ENCODE measurements at places on chromosomes 16 and 17. TPM values are rescaled to one million over a fixed set of nuclear protein-coding genes. Genes with fewer than 3 reads are reported as not detected.

Gene CDH1
- 0.64 TPM for total RNA-seq

Gene KLHDC4
- 93.7 TPM for total RNA-seq

Gene PRAC2
- not detected for total RNA-seq

Gene TNFSF13
- 2.2 TPM for total RNA-seq

Gene HOXB2
- total RNA-seq: 32.8 TPM

Gene SBK1
- 0.80 TPM for total RNA-seq

Gene TNFAIP1
- total RNA-seq: 39.9 TPM

Gene CENPN
- 67.8 TPM for total RNA-seq

Gene CENPX
- total RNA-seq: 109 TPM

Gene HCRT
- total RNA-seq: not detected

Gene ACSM3
- 2.9 TPM for total RNA-seq

Gene ANKRD40
- total RNA-seq: 47.0 TPM

Gene PRRT2
- 1.3 TPM for total RNA-seq

Gene CRYBA1
- total RNA-seq: not detected

Gene KRTAP4-6
- total RNA-seq: not detected

Gene CLEC19A
- total RNA-seq: not detected

Gene SOCS3
- 75.4 TPM for total RNA-seq

Gene RSL1D1
- 345 TPM for total RNA-seq

Gene MT1H
- total RNA-seq: not detected

Gene HAP1
- total RNA-seq: not detected

Gene SPATA22
- not detected for total RNA-seq

Gene GPR142
- not detected for total RNA-seq

Gene NECAB2
- not detected for total RNA-seq

Gene BCKDK
- total RNA-seq: 43.6 TPM

Gene GPR139
- not detected for total RNA-seq

Gene TBC1D3E
- total RNA-seq: not detected

Gene DNAH3
- 0.02 TPM for total RNA-seq

Gene SYCE1L
- 5.1 TPM for total RNA-seq

Gene GSDMA
- total RNA-seq: 0.73 TPM

Gene RNF112
- not detected for total RNA-seq

Gene ABR
- total RNA-seq: 66.7 TPM

Gene KRTAP4-9
- not detected for total RNA-seq

Gene KRTAP1-4
- total RNA-seq: not detected

Gene C16orf54
- total RNA-seq: 21.3 TPM

Gene PIK3R6
- 2.1 TPM for total RNA-seq

Data from activated T-helper 1 cell treated with anti-CD3 and anti-CD28 coated beads, Interleukin-12 subunit alpha, Interleukin-12 subunit beta, Interleukin-2, Interleukin-4 antibody, amounts not matched to agents 30 ng/mL and 10 ng/mL and 1 ng/mL, durations not matched to agents 14 hours and 24 hours and 36 hours (primary cell).